ENCODE measurements at places on chromosomes 4 and X. TPM values are rescaled to one million over a fixed set of nuclear protein-coding genes. Genes with fewer than 3 reads are reported as not detected.

DNA sequence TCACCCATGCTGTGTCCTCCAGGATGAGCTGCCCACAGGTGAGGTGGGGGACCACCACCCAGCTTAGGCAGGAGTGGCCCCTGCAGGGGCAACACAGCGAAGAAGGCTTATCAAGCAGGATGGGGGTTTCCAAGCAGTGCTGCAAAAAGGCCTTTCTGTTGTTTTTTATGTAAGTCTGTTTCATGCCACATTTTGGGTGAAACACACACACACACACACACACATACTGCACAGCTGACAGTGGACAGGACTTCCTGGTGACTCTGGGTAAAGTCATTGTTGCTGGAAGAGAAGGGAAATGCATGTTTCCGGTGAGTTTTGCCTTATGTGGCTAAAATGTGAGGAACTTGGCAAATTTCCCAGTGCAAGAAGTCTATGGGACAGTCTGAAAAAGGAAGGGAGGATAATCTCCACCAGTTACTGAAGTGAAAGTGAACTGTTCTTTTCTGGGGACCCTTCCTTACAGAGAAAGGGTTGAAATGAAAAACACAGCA is 119.2 kb downstream of the IRF2 start:
- peak; percentile 38 for DNase-seq

- DNase-seq: no peak
Observed at GRCh38 chr4:54525602-54526001, 132.2 kb upstream of the KIT start.

DNA sequence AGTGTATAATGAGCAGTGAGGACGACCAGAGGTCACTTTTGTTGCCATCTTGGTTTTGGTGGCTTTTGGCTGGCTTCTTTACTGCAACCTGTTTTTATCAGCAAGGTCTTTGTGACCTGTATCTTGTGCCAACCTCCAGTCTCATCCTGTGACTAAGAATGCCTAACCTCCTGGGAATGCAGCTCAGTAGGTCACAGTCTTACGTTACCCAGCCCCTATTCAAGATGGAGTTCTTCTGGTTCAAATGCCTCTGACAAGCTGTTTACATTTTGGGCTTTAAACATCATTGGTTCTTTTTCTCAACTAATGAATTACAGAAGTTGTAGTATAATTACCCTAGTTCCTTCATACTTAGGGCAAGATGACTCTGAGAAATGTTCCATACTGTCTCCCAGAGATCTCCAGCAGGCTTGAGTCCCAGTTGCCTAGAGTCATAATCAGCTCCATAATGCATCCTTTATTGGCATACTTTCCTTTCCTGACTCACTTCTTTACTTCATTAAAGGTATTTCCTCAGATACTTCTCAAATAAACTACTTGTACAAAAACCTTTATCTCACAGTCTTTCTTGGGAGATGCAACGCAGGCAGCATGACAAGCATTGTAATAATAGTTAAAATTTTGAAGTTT is 136.5 kb downstream of the KDM6A start:
- DNase-seq: no peak

SPANXD gene
- total RNA-seq: not detected

DNA sequence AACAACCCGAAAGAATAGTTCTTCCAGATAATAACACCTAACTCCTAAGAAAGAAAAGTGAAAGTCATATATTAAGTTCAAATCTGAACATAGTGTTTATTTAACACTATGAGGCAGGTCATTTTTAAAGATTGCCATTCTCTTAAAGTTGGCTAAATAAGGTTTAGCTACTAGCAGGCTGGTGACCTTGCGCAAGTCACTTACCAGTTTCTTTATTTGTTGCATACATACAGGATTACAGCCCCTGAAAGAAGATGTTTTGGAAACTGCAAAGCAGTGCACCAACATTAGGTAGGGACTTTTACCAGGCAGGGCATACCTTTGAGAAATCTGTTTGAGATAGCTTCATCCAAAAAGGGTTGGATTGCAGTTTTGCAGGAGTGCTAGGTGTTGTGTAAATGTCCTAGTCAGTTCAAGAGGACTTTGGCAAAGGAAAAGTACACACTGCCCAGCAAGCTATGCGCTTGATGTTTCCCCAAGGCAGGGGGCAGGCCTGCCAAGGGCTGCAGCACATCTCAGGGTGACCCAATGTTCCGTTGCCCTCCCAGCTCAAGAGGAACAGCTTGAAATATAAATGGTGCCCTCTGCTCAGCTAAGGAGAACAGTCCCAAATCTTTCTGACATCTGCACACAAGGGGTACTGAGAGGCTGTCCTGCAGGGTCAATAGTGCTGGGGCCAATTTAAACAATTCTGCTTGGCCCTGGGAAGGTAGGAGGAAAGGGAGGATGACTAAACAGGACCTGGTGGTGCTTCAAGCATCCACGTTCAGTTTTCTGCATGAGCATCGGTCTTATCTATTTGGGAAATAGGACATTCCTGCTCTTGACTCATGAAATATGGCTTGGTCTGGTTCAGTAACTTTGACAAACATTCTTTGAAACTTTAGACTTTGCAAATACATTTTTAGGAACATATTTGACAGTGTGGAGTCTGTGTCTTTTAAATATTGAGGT is 130.8 kb downstream of the COL4A6 start:
- no peak for DNase-seq

GRCh38 chr4:32268863-32269262 is 1548.7 kb downstream of the PCDH7 start:
- no peak for DNase-seq

DNA sequence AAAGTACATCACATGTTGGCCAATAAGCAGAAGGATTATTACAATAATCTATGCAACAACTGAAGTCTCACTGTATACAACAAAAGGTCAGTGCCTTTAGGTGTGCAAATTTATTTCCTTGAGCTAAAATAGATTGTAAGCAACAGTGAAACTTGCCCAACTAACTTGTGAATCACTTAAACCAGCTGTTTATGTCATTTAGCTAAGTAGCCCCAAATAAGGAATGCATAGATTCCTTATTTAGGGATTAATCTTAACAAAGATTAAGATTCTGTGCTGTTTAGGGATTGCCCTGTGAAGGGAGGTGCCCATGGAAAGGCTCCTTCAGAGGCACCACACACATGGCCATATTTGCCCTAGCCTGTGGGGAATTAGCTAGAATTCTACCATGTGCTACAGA is 168.6 kb downstream of the MAML3 start:
- DNase-seq: no peak

GRCh38 chr4:1668488-1668840 is 15.6 kb downstream of the FAM53A start:
- DNase-seq: no peak

- no peak for DNase-seq
Observed at GRCh38 chr4:155657985-155658680, 8.5 kb upstream of the GUCY1A1 start.

BEX1 gene
- not detected for total RNA-seq

TMEM154 gene
- 38.1 TPM for total RNA-seq

SLC35A2 gene
- total RNA-seq: 16.8 TPM

MAGEB6B gene
- total RNA-seq: not detected

DNA sequence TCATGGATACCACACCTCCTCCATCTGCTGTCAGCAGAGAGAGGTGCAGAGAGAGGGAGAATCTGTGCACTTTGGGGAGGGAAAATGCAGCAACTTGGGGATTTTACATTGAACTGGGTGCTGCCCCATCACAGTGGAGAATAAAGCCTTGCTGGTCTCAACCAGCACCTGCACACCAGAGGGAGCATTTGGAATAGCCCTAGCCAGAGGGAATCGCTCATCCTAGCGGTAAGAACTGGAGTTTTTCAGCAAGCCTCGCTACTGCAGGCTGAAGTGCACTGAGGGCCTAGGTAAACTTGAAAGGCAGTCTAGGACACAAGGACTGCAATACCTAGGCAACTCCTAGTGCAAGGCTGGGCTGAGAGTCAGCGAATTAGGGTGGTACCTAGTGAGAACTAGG is 148.7 kb downstream of the KDR start:
- no peak for DNase-seq

TACR3 gene
- total RNA-seq: not detected

- DNase-seq: no peak
Observed at GRCh38 chrX:9475984-9476383, 11.1 kb downstream of the TBL1X start.

- DNase-seq: no peak
Observed at GRCh38 chrX:68717663-68718442, 70.4 kb downstream of the STARD8 start.

DNA sequence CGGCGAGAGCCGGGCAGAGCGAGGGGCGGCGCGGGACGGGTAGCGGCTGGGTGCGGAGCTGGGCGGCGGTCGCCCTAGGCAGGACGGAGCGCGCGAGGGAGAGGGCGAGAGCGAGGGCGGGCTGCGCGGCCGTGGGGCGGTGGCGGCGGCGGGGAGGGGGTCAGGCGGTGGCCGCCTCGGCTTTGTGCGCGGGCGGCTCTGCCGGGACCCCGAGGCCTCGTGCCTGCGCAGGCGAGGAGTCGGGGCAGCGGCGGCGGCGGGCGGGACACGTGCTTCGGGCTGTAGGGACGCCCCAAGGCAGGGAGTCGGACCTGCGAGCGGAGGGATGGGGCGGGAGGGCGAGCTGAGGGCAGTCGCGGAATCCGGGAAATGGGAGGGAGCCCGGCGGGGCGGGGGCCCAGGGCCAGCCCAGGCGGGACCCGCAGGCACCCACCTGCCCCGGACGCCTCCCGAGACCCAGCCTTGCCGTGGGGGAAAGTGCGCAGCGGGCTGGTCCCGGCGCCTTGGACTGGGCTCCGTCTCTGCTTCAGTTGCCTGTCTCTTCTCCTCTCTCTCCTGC is 465 bp downstream of the BMPR1B start:
- DNase-seq: no peak

SMIM14 gene
- total RNA-seq: 5.2 TPM

DNA sequence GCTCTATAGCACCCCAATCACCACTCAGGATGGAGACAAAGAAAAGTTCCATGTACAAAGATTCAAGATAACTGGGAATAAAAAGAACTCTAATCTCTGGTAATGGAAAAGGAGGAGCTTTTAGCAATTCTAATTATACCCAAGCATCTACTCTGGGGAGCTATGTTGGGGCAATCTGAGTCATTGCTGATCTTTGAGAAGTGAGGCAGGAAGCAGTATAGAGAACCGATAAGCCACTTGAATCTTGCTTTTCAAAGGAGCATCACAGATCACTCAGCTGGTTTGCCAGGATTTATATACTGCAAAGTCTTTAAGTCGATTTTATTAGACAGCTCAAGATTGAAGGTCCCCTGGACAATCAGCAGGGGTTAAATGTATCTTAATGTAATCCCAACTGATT is 220.0 kb downstream of the ENOX2 start:
- no peak for DNase-seq

- DNase-seq: no peak
Observed at GRCh38 chr4:105741548-105741947, 33.0 kb downstream of the GSTCD start.

HCCS gene
- 17.2 TPM for total RNA-seq

DNA sequence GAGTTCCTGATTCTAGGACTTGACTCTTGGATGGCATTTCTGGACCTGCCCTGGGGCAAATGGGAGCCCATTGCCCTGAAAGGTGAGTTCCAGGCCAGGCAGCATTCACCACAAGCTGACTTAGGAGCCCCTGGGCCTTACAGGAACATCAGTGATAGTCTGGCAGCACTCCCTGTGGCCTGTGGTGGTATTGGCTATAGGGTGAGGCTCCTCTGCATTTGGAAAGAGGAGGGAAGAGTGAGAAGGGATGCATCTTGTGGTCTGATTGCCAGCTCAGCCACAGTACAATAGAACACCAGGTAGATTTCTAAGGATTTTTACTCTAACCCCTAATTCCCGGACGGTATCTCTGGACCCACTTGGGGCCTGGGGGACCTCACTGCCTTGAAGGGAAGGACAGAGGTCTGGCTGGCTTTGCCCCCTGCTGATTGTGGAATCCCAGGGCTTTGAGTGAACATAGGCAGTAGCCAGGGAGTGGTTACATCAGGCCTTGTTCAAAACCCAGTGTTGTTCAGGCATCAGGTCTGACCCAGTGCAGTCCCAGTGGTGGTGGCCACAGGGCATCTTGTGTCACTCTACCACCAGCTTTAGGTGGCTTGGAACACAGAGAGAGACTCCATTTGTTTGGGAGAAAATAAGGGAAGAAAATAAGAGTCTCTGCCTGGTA is 32.9 kb downstream of the MAGED4 start:
- DNase-seq: no peak

- no peak for DNase-seq
Observed at GRCh38 chr4:10003666-10004065, 17.6 kb downstream of the SLC2A9 start.

DNA sequence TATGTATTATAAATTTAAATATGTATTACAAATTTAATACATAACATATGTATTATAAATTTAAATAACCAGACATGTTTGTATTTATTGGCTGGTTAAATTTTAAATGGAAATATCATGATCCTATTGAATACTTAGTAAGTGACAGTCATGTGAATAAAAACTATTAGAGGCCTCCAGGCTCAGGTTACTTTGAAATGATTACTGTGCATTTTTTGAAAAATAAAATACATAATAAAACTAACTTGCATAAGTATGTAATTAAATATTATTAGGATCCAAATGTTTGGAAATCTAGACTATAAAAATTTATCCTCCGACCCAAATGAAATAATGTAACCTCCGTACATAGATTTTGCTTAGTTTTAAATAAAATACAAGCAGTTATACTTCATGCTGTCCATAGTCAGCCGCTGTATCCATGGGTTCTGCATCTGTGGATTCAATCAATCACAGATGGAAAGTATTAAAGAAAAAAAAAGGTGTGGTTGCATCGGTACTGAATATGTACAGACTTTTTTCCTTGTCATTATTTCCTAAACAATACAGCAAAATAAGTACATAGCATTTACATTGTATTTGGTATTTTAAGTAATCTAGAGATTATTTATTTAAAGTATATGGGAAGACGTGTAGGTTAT is 140.7 kb downstream of the WDFY3 start:
- no peak for DNase-seq

DNA sequence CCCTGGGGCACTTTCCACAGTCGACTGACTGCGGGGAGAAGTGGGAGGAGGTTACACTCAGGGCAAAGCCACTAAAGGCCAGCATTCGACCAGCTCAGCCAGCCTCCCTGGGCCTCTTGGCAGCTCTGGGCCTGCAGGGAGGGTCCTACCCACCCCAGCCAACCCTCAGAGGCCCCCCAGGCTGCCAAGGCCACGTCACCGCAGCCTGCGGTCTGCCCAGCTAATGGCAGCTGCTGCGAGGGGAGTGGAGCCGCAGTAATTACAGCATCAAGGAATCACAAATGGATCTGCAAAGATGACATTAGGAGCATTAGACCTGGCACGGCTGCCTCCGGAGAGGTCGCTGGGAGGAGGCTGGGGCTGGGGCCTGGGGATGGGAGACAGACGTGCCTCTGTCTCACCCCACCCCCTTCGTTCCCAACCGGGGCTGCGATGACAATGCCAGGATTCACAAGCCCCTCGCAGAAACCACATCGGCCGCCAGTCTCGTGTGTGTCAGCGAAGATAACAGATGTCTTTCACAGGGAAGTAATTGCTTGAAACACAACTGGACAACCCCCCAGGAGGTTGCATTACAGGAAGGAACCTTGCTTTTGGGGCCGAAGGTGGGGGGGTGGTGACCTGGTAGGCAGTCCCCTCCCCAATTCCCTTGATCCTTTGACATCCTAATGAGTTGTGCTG is 367.6 kb downstream of the BCOR start:
- DNase-seq: no peak
